ENCODE measurements at places on chromosomes 2 and 18.

DNA sequence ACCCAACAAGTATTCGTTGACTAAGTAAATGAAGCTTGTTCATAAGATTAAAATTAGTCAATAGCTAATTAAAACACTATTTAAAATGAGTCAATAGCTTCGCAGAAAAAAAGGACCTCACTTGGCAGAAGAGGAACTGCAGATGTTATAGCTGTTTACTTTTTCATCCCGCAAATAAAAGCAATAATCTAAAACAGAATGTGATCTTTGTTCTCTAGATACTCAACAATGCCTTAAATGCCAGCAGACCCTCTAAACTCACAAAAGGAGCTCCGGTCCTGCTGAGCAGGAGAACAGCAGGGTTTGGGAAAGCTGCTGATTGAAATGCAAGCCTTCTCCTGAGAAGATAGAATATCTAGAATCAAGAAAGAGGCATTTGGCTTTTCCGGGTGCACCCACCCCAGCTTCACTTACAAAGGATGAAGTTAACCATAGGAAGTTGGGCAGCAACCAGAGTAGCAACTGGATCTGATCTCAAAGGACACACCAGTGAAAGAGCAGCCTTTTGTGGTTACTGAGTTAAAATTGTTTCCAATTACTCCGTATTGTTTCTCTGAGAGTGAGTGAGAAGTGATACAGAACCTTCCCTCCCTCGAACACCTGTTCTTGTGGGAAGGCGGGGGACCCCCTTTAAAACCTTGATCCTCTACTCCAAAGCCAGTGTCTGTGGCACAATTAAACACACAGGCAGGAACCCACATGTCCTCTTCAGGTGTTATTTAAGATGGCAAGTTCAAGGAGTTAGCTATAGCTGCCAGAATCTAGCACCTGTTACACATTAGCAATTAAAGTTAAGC lies 6.8 kb downstream of the CCBE1 start:
- no peak for DNase-seq

- no peak for DNase-seq
Observed at GRCh38 chr2:70145851-70146739, 44.7 kb downstream of the C2orf42 start.

GRCh38 chr18:48727681-48728080 lies 188.8 kb downstream of the CTIF start:
- DNase-seq: no peak

GRCh38 chr2:150781142-150781541 lies 293.7 kb upstream of the RND3 start:
- no peak for DNase-seq

GRCh38 chr2:16729335-16729734 lies 63.7 kb upstream of the CYRIA start:
- no peak for DNase-seq

GRCh38 chr2:36348721-36349120 lies 6.9 kb upstream of the CRIM1 start:
- DNase-seq: no peak

DNA sequence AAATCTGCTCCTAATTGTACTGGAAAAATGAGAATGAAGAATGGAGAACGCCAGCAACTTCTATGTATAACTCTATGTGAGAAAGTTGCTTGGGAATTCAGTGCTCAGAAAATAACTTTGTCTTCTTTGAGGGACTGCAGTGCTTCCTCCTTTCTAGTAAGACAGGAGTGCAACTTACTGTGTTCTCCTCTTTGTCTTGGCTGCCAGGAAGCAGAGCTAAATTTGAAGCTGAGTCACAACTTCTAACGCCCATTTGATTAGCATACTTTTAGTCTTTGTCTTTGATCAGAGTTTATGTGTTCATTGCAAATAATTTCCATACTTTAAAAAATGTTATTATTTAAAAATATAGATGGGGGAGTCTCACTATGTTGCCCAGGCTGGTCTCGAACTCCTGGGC lies 6.6 kb downstream of the ARHGAP25 start:
- DNase-seq: no peak

DNA sequence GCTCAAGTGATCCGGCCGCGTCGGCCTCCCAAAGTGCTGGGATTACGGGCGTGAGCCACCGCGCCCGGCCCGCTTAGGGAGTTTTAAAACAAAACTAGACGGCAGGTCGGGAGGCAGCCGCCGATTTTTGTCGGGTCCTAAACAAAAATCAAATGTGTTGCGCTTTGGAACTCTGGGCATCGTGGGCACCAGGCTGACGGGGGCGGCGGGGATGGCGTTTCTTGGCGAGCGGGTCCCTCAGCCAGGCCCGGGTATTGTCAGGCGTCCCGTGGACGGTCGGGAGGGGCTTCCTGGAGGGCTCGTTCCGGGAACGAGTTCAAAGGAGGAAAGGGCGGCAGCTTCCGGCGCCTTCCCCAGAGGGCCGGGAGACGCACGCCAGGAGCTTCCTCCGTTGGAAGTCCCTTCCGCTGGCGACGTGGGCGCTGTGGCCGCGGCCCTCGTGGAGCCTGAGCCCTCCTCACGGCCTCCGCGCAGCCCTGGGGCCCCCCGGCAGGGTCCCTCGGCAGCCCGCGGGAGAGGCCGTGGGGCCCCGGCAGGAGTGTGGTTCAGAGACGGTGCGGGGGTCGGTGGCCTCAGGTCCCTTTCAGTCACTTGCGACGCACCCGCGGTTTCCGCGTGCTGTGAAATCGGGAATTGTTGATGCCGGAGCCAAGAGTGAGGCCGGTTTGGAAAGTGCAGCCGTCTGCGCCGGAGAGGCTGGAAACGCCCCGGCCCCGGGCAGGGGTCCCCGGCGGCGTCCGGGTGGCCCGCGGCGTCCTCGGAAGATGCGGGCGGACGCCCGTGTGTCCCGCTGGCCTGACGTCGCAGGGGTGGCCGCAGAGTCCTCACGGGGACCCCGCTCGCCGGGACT lies 59.3 kb downstream of the EMILIN2 start:
- peak; percentile 24 for DNase-seq

DNA sequence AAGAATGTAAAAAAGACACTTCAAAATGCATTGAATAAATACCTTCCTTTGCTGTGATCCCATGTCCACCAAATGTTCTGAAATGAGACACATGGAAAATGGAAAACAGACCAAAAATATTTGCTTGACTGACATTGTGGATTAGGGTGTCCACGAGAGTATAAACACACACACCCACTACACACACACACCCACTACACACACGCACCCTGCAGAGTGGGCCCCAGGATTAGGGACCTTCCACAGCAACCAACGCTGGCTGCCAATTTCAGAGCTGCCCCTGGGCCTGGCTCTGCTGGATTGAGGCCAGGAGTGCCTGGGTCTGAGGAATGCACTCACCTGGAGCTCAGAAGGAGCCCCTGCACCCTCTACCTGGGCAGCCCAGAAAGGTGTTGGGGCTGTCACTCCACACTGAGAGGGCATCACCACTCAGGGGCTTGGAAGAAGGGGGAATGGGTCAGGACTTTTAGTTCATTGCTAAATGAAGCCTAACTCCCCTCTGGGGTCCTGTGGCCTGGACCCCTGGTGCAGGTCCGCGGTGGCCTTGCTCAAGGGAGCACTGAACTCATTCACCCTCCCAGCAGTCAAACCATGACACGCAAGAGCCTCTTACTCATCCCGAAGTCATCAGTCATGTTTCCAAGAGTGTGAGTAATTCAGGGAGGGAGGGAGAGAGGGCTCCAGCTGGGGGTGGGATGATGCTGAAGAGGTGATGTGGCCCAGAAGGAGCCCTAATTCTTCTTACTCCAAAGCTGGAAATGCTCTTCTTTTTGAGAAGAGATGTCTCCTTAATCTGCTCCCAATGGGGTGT lies 50.2 kb upstream of the PLB1 start:
- no peak for DNase-seq

DNA sequence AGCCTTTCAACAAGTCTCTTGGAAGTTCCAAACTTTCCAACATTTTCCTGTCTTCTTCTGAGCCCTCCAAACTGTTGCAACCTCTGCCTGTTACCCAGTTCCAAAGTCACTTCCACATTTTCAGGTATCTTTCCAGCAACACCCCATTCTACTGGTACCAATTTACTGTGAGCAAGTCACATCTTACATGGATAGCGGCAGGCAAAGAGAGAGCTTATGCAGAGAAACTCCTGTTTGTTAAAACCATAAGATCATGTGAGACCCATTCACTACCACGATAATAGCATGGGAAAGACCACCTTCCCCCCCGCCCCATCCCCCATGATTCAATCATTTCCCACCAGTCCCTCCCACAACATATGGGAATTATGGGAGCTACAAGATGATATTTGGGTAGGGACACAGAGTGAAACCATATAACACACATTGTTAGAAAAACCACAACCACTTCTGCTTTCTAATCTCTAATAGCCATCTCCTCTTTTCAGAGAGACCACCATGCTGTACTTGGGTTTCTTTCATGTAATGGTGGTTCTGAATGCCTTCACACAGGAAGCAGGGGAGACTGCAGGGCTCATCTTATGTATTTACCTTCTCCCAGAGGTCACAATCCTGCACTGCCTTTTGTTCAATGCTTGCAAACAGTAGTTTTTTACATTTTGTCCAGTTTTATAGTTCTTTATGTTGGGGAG lies 46.0 kb upstream of the CALCRL start:
- DNase-seq: no peak

GRCh38 chr2:85913884-85914881 lies 25.4 kb upstream of the ST3GAL5 start:
- DNase-seq: no peak

GRCh38 chr2:101395545-101396315 lies 8.4 kb upstream of the CREG2 start:
- DNase-seq: no peak

DNA sequence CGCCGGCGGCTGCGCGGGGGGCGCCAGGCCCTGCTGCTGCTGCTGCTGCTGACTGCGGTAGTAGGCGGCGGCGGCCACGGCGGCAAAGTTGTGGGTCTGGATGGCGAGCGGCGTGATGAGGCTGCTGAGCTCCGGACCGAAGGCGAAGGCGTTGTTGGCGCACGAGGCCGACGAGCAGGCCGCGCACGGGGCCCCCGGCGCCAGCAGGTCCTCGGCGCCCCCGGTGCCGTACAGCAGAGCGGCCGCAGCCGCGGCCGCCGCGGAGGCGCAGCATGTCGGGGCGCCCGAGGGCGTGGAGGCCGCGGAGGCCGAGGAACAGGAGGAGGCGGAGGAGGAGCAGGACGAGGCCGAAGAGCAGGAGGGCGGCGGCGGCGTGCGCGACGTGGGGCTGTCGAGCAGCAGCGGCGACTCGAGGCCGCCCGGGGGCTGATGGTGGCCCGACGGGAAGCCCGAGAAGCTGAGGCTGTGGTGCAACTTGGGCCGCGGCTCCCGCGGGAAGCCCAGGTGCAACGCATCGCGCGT lies 1.8 kb downstream of the ZFP36L2 start:
- no peak for DNase-seq

DNA sequence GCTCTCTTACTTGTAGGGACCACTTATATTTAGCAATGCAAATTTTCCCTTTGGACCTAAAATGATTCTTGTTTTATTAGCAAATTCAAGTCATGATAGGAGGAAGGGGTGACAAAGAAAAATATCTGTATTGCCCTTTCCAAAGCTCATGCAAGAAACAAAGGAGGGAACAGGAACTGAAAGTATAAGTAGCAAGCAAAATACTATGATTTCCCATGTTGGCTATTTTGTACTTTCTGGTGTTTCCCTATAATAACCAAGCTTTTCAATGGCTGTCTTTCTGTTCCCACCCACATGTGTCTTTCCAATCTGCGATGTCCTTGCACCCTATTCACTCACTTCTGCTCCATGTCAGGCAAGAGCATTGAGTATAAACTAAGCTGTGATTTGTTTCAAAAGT lies 279.7 kb downstream of the RNF144A start:
- DNase-seq: no peak

DNA sequence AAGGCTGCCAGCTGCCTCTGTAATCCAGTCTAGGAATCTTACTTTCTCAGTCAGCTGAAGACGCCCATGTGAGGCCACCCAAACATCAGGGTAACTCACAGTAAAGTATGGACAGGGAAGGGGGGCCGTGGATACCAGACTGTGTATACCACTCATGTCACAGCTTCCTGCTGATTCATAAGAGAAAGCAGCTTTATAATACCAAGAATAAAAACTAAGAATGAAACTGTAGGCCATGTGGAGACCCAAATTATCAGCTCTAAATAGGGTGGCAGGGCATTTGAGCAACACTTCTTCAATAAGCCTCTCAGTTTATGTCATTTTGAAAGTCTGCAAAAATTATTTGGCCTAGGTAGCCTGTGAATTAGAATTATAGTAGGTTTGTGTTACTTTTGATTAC lies 115.0 kb upstream of the CDCA7 start:
- no peak for DNase-seq

- no peak for DNase-seq
Observed at GRCh38 chr2:20159411-20160070, 65.4 kb downstream of the SDC1 start.

DNA sequence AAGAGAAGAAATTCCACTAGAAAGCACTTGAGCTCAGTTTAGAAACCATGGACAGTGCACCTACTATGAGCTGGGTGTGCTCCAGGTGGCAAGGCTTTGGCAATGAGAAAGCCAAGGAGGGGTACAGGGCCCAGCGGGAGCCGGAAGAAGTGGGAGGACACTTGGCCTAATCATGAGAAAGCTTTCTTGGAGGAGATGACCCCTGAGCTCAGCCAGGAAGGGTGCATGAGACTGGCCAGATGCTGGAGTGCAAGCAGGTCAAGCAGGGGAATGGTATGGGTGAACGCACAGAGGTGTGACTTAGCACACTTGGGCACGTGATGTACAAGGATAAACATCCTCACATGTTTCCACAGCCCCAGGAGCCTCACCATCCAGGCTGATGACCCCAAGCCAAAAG lies 97.2 kb upstream of the GLI2 start:
- DNase-seq: no peak

- no peak for DNase-seq
Observed at GRCh38 chr2:165141601-165142354, 62.1 kb downstream of the SCN3A start.

- no peak for DNase-seq
Observed at GRCh38 chr2:20164734-20165478, 60.0 kb downstream of the SDC1 start.

DNA sequence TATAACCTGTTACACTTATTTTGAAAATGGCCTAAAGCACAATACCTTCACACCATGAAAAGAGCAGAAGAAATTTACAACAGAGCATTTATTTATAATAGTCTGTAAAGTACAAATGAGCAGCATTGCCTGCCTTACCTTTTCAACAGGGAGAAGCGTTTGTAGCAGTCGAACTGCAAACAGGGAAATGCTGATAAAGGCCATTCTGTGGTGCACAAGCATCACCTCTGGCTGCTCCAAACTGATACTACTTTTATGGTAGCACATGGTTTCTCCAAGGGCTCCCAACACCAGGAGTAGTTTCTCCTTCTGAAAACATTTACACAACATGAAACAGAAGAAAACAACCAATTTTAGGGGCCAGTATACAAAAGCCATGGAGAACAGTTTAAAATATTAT lies 28.9 kb downstream of the RTTN start:
- DNase-seq: no peak

- no peak for DNase-seq
Observed at GRCh38 chr2:18232731-18233438, 327.6 kb downstream of the RDH14 start.

DNA sequence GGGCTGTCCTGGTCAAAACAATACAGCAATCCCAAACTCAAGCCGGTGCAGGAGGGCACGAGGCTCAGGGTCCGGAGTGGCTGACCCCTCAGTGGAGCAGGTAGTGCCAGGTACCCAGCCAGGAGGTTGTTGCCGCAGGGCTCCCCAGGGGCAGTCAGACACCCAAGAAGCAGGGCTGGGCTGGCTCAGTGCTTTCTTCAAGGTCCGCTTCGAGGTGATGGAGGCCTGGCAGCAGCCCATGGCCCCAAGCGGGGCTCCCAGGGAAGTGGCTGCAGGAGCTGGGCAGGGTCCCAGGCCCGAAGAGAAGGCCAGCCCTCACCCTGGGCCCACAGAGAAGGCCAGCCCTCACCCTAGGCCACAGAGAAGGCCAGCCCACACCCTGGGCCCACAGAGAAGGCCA lies 55.3 kb upstream of the COPS8 start:
- DNase-seq: no peak

GRCh38 chr2:168722592-168722991 lies 79.8 kb upstream of the NOSTRIN start:
- no peak for DNase-seq

Measured in GF-D8 (cell line).